ENCODE measurements at places on chromosomes 5 and 9.

DNA sequence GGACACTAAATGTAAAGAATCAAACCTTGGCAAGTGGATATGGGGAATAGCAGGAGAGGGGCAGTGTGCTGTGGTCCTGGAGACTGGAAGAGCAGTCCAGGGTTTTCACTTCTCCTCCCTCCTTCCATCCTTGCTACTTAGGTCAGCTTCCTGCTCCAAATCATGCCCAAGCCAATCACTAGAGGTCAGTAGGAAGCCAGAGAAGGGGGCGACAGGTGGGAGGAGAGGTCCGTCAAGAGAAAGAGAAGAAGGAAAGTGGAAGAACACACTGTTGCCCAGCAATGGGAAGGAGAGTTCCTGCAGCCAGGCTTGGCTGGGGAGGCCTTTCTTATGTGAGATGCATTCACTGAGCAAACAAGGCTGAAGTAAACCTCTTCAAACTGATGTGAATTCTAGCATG lies 289.6 kb downstream of the DTWD2 start:
- DNase-seq: no peak

GRCh38 chr5:133944263-133945185 lies 23.9 kb downstream of the C5orf15 start:
- DNase-seq: peak; percentile 44

DNA sequence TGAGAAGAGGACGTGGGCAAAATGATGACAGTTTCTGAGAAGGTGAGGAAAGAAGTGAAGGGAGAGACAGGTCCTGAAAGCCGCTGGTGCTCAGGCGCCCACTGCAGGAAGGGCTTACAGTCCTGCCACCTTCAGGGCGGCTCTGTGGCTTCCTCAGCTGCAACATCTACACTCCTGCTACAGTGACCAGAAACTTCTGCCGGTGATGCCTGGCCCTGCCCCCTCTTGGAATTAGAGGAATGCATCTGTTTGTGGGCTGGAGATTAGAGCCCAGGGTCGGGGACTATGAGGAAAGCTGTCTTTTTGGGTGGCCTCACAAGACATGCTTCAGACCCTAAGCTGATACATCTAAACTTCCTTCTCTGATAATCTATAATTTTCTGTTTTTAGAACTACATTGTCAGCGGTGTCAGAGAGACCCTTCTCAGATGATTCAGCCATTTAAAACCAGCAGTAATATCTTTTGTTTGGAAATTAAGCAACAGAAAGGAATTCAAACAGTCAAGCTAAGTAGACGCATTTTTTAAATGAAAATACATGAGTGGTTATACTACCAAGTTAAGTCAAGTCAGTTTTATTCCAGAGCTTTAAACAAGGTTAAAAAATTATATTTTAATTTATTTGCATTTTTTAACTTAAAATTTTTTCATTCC lies 30.4 kb downstream of the PRDM6 start:
- no peak for DNase-seq

GRCh38 chr5:140672455-140673186 lies 755 bp downstream of the DND1 start:
- no peak for DNase-seq

DNA sequence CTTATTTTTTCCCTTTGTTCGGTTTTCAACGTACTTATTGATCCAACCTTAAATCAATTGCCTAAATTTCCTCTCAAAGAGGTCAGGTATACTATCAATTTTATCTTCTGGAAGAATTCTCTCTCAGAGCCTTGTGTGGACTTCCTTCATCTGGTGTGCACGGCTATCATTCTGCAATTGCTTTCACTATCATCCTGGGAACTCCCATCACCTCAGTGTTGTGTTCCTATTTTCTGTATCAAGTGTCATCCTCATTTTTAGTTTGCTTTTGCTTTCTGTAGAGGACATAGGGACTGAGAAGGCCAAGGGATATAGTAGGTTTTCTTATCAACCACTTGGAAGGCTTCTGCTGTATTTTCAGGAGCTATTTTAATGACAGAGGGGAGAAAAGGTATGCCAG lies 11.3 kb downstream of the STOM start:
- no peak for DNase-seq

DNA sequence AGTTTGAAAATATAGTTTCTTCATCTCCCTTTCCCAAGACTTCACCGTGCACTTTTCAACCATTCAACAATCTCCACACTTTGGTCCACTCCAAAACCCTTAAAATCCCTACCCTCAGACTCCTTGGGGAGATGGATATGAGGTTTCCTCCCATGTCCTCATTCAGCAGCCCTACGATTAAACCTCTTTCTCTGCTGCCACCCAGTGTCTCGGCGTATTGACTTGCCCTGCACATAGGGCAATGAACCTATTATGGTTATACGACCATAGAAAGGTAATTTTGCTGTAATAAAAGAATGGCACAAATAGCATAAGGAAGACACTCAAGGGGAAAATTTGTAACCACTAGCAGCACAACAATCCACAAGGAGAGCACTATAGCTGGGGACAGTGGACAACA lies 803.5 kb downstream of the TLE1 start:
- no peak for DNase-seq

DNA sequence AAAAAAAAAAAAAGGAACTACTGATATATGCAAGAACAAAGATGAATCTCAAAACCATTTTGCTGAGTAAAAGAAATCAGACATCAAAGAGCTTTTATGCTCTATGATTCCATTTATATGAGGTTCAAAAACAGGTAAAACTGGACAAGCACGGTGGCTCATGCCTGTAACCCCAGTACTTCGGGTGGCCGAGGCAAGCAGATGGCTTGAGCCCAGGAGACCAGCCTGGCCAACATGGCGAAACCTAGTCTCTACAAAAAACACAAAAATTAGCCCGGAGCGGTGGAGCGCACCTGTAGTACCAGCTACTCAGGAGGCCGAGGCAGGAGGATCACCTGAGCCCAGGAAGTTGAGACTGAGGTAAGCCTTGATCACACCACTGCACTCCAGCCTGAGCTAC lies 7.8 kb downstream of the PTBP3 start:
- DNase-seq: no peak

DNA sequence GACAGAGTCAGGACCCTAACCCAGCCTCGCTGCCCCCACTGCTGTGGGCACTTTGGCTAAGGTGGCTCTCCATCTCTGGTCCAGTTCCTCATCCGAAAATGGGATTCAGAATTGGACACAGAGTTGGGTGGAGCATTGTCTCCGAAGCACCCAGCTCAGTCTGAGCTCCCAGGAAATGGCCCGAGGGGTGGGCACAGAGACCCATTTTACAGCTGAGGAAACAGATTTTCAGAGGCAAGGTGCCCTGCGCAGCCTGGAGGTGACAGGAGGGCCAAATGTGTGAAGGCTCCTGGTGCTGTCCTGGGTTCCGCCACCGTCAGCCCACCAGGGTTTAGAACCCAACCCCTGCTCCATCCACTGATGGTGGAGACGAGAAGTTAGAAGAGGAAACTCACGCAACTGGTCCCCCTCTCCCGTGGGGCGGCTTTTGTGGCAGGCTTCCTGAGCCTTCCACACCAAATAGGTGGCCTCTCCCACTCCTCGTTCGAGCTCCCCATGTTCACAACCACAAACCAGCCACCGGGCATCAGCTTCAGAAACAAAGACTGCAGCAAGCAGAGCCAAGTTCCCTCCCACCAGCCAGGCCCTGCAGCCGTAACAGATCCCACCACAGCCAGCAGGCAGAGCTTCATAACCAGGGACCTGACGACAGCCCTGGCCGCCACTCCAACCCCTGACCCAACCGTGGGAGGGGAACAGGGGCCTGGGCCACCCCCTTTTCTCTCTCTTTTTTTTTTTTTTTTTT lies 90.9 kb upstream of the LMX1B start:
- no peak for DNase-seq

- no peak for DNase-seq
These were observed 3.1 kb downstream of the URM1 start for GRCh38 chr9:128374221-128374675.

GRCh38 chr5:108398964-108399363 lies 17.1 kb upstream of the FBXL17 start:
- no peak for DNase-seq

GRCh38 chr5:84862132-84862531 lies 477.5 kb upstream of the EDIL3 start:
- DNase-seq: no peak

DNA sequence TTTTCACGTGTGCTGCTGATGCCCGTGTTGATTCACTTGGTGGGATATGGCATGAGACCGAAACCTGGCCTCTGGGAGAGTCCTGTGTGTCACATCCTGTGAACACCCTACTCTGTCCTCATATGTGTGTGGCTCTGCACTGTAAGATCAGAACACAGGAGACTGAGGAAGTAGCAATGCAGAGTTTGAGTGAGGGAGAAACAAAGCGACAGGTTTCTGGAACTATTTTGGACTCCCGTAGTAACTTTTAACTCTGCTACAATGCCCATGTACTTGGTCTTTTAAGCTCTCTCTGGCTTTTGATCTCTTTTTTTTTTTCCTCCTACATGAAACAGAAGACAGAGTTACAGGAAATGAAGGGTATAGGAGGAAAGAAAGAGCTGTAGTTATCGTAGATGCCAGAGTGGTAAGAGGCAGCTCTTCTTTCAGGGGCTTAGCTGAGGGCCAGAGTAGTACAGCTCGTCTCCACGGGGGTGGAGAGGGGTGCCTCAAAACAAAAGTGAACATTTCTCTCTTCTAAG lies 26.6 kb downstream of the GRAMD2B start:
- DNase-seq: peak; percentile 38

DNA sequence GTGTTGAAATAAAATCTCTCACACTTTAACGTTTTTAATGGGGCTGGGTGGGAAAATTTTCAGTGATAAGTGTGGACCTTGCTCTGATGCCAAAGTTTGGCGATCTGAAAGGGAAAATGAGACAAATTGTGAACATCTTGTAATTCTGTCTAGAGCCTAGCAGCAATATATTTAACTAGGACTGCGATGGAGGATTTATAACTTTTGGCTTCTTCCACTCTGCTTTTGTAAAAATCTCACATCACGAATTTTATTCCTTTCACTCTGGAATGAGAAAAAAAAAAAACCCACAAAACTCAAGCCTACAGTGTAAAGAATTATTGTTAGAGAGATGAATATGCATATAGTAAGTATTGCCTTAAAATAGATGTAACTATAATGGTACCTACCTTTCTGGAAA lies 19.9 kb downstream of the CCNH start:
- no peak for DNase-seq

DNA sequence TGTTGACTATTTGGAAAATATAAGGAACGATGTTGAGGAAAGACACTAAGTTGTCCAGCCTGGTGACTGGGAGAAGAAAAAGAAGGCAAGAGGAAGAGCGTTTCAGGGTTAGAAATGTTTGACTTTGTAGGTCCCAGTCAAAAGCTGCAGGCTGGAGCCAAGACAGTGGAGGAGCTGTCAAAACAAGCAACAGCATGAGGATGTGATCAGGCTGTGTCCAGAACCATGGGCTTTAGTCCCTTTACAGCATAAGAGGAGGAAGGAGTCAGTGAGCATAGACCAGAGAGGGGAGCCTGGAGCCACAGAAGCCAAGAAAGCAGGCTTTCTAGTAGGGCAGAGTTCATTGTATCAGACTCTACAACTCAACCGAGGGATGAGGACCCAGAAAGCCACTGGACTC lies 658.5 kb downstream of the BNC2 start:
- no peak for DNase-seq

DNA sequence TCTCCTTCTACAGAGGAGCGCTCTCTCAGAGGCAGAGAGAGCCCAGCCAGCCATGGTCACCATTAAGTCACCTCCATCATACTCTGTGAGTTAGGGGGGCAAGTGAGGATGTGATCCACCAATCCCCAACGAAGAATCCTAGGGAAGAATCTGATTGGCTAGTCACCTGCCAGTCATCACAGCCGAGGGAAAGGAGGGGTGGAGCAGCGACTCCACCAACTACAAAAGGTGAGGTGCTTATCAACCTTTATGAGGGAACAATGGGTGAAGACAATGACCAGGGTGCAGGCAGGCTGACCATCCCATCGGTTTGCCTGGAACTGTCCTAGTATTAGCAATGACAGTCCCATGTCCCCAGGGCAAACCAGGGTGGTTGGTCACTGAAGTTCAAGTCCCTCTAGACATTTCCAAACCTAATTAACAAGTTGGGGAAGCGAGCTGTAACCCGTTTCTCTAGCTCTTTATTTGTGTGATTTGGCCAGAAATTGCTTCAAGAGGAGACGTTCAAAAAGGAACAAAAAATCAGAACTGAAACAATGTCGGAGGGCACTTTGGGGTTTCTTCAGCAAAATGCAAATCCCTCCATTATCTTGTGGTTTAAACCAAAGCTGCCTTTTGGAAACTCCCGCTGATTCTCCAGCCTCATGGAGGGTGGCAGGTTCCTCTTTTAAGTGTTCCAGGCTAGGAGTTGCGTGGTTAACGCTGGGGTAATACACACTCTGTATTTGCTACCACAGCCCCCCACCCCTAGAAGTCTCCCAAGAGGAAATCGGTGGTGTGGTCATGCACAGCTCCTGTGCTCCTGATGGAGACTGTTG lies 18.8 kb upstream of the FCN1 start:
- DNase-seq: no peak

GRCh38 chr5:39132792-39133191 lies 58.6 kb upstream of the RICTOR start:
- no peak for DNase-seq

- no peak for DNase-seq
These were observed 71.6 kb upstream of the HSPB3 start for GRCh38 chr5:54383941-54384340.

DNA sequence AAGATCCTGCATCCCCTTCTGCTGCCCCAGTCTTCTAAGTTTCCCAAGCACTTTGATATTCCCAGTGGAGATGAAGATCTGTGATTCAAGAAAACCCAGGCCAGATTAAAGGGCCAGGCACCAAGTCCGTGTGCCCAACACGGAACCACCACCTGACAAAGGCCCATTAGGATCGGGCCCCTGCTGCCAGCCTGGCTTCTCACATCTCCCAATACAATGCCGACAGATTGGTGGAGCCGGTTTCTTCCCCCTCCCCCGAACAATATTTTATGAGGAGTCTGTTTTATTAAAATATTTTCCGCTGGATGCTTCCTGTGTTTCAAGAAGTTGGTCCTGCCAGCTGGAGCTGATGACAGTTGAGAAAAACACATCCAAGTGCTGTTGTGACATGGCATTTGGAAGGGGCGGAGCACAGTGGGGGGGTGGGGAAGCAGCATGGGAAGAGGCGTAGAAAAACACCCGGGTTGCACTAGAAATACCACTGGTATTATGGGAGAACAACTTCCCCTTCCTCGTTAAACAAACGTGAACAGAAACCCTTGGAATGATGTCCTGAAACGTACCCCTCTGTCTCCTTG lies 45.0 kb downstream of the CRB2 start:
- DNase-seq: no peak

GRCh38 chr9:89319015-89319905 lies 960 bp downstream of the SECISBP2 start:
- peak; percentile 9 for DNase-seq

DNA sequence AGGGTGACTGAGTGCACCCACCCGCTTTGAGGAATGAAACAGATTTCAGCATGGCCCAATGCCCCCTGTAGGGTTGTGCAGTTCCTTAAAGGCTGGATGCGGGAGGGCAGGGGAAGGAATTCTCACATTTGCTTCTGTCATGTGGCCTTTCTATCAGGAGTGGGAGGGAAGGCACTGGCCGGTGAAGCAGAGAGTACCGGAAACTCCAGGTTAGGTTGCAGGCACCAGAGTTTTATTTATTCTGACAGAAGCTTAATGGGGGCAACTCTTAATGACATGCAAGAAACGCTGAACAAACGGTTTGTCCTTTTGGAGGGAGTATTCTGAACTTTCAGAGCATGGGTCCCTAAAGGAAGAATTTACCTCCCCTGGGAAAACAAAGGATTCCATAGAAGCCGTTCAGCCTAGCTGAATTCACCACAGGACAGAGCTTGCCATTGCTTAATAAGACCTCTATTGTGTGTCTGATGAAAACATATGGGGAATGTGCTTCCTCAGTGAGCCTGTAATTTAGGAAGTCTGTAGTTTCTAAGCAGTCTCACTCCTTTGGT lies 44.1 kb upstream of the EQTN start:
- no peak for DNase-seq

GRCh38 chr9:99391937-99392594 lies 170.0 kb downstream of the SEC61B start:
- DNase-seq: no peak
